Colonic mucosa (tissue), 4 donors: ENCODE measurements at places on chromosomes 7 and 10.
A peak's percentile ranks its signal among the peaks of the same experiment; 100 is the strongest.

DNA sequence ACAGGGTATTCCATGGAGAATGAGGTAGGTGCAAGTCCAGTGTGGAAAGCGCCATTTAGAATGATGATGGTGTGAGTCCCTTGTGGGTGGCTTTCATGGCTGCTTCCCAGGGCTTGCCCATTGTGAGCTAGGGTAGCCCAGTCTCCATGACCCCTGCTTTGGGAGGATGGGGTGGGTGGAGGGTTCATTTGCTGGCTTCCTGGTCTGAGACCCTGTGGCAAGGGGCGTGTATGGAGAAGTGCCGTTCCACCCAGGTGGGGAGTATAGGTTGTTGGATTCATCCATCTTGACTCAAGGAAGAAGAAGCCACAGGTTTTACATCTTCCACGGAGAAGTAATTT is 27.7 kb downstream of the CCM2 start:
- DNase-seq = no peak

- no peak for DNase-seq
Observed at GRCh38 chr10:36178616-36179015, 536.5 kb upstream of the FZD8 start.

DNA sequence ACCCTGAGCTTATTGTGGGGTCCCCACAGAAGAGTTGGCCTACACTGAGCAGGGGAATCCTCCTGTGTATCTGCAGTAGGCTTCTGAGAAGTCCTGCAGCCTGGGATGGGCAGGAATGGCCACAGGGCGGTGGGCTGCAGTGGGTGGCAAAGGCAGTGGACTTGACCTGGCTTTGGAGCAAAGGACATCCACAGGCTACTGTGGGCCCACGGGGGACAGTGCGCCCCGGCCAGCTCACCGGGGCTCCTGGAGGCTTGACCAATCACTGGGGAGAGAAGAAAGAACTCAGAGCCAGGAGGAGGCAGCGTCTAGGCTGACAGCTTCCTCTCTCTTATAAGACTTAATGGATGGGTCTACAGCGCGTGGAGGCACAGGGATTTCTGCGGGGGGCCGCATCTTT is 488.8 kb upstream of the MGMT start:
- no peak for DNase-seq

DNA sequence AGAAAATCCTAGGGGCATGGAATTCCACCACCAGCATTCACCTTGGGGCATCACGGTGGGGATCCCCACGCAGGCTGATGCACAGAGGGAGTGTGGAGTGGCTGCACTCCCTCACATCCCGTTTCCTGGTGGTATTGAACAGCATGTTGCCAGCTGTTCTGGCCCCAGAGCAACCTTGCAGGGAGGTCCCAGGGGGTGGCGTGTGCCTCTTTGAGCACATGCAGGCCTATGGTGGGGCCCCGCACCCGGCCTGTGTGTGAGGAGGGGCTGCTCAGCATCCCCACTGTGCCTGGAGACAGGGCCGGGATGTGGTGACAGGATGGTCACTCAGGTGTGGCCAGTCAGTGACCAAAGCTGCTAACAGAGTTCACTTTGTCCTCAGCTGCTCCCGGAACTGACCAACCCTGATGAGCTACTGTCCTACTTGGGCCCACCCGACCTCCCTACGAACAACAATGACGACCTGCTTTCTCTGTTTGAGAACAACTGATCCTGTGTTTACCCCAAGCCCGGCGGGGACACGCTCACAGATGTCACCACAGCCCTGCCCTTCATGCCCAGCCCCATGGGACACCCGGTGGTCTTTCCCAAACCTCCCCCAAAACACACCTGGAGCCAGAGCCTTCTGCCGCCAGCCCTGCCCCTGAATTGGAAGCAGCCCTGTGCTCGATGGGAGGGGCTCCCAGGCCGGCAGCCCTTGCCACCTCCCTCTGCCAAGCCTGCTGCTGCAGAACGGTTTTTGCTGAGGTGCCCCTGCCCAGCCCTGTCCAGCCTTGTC is 18.7 kb downstream of the ZMIZ2 start:
- DNase-seq = no peak

DNA sequence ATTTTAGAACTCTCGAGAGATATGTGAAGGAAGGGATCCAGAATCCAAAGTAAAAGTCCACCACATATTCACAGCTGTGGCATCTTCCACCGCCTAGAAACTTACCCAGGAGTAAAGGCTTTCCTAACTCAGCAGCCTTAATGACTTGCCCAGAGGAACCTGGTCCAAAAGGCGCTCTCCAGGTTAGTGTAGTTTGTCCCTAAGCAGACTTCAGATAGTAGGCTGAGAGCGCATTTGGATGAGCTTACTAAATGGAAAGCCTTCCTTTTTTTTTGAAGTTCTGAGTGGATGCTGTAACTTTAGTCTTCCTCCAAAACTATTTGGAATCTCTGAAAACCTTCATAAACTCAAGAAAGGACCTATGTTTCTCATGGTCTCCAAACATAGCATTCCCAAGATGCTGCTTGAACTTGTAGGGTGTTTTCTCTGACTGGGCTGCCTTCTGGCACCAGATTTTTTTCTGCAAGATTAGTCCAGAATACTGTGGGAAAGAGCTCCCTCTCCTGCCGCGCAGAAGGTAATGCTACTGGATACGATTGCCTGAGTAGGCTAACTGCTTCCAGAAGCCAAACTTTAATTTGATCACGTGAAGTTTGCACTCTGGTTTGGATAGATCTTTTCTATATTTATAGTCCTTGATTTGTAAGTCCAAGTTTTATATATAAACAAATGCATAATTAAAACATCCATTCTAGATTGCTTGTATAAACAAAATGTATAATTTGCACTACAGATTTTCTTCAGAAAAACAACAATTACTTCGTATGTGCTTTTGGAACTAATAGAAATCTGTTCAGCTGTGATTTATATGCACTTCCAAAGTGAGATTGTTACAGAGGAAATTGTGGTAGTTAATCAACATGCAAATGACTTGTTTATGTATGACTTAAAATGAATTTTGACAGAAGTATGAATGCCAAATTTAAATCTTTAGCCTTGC is 19.6 kb upstream of the GPR37 start:
- peak; percentile 32 for DNase-seq

DNA sequence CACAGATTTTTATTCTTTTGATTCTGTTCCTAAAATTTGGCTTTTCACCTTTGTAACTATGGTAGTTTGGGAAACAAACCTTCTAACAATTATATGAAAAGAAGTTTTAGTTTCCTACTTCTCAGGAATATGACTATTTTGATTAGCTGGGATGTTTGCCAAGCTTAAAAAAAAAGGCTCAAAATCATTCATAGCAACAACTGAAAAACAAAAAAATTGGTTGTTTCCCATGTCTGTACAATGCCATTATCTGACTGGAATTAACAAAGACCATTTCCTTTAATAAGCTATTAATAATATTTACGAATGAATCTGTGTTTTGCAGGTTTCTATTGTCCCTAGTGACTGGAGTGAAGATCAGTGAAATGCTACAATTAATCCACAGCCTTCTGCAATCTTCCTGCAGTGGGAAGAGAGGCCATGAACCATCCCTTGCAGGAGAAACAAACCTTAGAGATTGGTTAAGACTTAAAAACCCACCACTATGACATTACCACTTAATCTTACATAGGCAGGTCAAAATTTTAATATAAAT is 4.2 kb downstream of the PURB start:
- no peak for DNase-seq

- no peak for DNase-seq
Observed at GRCh38 chr7:101235050-101235449, 2.6 kb downstream of the CLDN15 start.

DNA sequence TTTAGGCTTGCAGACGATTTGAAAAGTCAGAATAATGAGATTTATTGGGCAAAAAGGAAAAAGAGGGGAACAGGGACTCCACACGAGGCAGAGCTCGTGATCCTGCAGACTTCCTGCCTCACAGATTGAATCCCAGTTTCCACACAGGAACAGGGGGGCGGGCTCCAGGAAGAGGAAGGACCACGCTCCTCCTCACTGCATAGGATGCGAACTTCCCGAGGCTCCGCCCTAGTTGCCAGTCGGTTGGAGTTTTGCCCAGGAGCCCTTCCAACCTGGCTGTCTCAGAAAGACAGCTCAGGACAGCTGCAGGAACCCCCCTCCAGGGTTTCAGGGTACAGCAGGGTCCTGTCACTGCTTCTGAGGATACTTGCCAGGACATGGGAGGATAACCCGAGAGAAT is 488.3 kb upstream of the ADARB2 start:
- no peak for DNase-seq

DNA sequence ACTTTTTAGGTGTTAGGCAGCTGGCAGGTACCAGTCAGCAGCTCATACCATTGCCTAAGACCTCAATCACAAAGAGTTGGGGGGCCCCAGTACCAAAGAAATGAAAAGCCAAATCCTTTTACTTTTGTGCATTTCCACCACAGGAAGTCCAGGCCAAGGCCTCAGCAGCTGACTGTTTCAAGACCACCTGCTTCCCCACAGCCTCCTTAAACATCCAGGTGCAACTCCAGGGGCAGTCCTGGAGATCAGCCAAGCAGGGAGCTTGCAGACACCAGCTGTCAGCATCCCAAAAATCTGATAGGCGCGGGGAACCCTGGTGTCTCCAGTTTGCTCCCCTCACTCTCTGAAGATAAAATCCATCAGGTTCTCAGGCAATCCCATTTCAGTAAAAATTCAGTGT is 91.5 kb upstream of the EFCAB10 start:
- no peak for DNase-seq

- DNase-seq = peak; percentile 96
Observed at GRCh38 chr10:21497177-21497807, 28.2 kb downstream of the SKIDA1 start.

GRCh38 chr10:118800920-118801319 is 46.1 kb upstream of the CACUL1 start:
- DNase-seq = no peak

- DNase-seq = peak; percentile 74
Observed at GRCh38 chr10:101062232-101063049, 652 bp downstream of the KAZALD1 start.

DNA sequence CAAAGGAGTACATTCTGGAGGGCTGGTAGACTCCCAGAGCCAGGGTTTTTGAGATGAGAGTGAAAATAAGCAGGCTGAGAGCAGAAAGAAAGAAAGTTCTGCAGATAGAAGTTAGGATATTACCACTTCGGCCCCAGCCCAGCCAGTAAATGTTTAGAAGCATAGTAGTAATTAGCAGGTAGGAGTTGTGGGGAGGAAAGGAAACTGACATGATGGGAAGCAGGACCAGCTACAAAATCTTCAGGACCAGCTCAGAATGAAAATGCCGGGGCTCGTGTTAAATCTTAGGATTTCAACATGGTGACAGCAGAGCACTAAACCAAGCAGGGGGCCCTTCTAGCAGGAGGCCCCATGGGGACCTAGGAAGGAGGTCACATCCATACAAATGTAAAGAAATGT is 28.7 kb downstream of the PRSS2 start:
- DNase-seq = no peak

GRCh38 chr10:131038056-131038455 is 273.5 kb downstream of the TCERG1L start:
- DNase-seq = no peak
